Effector memory CD4-positive, alpha-beta T cell (primary cell): ENCODE measurements at places on chromosomes 4 and X.

DNA sequence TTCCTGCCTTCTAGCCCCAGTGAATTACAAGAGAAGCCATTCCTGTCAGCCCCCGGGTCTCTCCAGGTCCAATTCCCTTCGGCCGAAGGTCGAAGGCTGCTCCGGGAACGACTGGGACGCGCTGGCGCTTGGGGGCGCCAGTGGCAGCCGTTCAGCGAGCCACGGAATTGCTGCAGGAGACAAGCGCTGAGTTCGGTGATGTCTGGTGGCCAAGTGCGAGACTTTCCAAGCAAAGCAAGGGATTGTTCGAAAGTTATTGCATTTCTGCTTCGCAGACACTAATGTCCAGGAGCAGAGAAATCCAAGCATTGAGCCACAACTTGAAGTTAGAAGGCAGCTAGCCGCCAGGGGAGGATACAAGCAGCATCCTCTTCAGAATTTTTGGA, 1.1 kb upstream of the DKK2 start:
- no peak for DNase-seq

- DNase-seq, result no peak
Observed at GRCh38 chrX:121570072-121570841, 522.8 kb downstream of the GLUD2 start.

- DNase-seq, result no peak
Observed at GRCh38 chr4:114264452-114264851, 285.0 kb upstream of the ARSJ start.

DNA sequence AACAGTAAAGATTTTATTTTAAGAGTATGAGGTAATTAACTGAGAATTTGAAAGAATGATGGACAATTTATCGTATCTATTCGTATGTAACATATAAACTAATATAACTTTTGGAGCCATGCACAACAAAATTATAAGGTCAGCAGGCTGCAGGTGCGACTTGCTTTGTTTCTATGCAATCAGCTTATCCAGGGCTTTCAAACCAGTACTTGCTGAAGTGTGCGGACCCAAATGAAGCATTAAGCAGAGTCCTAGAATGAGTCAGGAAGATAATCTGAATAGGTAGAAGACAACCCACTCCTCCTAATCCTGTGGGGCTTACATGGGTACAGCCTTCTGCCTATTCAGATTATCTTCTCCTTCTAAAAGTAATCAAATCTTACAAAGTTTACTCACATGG, 2.1 kb downstream of the NSD2 start:
- no peak for DNase-seq

DNA sequence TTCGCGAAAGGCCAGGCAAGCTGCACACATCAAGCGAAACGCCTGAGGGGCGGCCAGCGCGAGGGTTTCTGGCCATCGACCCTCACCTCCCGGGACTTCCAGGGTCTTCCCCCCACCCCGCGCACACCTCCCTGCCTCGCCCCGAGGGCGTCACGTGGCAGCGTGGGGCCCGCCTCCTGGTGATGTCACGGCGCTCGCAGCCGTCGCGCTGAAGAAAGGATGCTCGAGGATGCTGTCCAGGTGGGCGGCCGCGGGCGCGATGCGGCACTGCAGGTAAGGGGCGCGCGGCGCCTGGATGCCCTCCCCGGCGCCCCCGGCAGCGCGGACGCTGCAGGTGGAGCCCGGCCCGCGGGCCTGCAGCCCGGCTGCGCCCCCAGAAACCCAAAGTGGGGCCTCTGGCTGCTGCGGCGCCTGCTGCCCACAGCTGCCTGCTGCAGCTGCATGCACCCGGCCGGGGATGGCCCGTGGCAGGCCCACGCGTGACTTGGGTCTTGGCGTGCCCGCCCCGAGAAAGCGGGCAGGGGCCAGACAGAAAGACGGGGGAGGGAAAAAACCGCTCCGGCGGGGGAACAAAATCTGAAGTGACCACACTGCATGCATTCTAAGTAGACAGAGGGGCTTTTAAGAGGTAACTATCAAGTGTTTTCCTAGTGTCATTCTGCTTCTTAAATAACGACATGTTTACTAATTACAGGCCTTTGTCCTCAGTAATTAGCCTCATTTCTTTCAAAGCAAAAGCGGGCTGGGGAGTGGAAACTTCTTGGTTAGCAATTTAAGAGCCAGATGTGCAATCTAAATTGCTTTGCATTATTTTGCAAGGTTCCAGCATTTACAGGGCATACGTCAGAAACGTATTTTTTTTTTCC, 1.7 kb downstream of the CLCN4 start:
- DNase-seq, result no peak

DNA sequence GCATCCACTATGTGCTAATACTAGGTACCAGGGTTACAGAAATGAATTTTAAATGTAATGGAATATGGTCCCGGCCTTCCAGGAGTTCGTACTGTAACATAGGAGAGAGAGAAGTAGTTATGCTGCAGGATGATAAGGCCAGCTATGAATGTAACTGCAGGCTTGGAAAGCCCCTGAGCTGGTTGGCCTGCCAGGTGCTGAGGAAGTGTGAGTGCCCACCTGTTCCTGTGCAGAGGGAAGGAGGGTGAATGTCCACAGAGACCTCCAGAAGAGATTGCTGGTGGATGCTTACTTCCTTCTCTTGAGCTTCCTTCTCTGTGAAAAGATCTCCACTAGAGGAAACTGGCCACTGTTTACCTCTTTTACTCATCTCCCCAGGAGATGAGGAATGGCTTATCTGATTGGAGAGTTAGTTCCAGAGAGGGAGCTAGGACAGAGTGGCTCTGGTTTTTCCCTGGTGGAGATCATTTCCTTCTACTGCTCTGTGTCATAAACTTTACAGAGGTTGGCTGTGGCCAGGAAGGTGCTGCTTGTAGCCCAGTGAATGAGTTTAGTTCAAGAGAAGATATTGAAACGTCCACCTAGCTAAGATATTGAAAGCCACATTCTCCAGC, 114.0 kb upstream of the LNX1 start:
- DNase-seq, result no peak

GRCh38 chr4:155952501-155952901, 1.2 kb downstream of the CTSO start:
- no peak for DNase-seq

GRCh38 chr4:151296227-151296626, 19.3 kb downstream of the PRSS48 start:
- no peak for DNase-seq

DNA sequence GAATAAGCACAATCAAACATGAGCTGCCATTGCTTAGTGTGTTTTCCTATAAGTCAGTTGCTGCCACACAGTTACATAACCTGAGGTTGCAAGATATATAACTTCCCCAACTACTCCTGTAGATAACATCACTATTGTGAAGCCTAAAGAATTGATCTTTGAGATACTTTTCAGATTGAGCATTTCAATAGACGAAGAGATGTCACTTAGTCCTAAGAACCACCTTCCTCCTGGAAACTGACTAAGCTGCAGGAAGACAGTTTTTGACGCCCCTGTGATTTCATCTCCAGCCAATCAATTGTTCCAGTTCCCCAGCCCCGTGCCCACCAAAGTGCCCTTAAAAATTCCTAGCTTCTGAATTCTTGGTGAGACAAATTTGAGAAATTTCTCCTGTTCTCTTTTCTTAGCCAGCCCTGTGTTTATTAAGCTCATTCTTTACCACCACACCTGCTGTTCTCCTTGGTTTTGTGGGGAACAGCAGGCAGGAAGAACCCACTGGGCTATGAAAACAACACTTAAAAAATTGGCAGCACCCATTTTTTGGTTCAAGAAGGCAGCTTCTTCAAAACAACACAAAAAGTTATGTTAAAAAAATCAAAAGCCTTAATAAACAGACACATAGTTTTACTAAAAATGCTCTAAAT, 317.1 kb upstream of the PABPC4L start:
- DNase-seq, result no peak

GRCh38 chrX:110162131-110162530, 155.8 kb downstream of the AMMECR1 start:
- DNase-seq, result no peak

- no peak for DNase-seq
Observed at GRCh38 chr4:152021788-152022438, 261.1 kb upstream of the GATB start.

GRCh38 chr4:186151499-186151898, 39.9 kb upstream of the CYP4V2 start:
- DNase-seq, result no peak

DNA sequence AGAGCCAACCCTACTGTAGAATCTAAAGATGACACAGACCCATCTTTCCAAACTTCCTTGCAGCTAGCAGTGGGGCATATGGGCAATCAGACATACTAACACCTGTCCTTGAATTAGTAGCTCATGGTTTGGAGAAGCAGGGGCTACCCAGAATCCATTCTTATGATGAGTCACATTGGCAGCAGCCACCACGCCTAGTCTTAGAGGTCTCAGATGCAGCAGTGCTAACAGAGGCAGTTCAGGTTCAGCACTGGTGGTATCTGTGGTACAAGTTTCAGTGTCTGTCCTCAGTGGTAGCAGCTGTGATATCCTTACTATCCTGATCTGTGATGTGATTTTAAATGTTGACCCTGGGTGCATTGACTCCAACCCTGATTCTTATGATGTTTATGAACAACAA, 68.1 kb downstream of the FRMPD4 start:
- DNase-seq, result no peak

DNA sequence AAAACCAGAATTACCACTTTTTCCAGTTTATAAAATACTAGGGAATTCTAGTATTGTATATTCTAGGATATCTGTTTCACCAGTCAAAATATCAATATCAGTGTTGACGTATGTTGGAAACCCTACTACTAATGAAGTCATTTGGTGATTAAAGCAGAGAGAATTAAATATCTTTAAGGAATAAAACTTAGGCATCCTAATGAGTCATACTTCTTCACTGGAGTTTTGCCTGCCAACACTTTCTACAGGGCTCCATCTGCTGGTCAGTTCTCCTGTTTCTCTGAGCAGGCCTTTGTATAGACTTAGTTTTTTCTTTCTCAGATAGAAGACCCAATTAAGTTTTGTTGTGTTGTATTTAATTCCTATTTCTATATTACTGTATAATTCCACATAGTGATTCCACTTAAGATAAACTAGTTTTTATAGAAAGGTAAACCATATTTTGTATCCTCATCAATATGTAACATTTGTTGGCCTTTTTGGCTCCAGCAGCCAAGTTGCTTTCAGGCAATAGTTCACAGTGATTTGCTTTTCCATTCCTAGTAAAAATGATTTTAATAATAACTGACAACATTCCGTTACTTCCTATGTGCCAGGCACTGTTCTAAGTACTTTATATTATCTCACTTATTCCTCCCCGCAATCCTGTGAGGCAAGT, 3.5 kb downstream of the AP1AR start:
- DNase-seq, result peak; percentile 43

- DNase-seq, result peak; percentile 12
Observed at GRCh38 chr4:39032218-39033085, at the start of gene TMEM156. Gene TMEM156, minus strand, starts transcription at chr4:39032409. Its CDS starts 96 bp downstream, at chr4:39032313.

DNA sequence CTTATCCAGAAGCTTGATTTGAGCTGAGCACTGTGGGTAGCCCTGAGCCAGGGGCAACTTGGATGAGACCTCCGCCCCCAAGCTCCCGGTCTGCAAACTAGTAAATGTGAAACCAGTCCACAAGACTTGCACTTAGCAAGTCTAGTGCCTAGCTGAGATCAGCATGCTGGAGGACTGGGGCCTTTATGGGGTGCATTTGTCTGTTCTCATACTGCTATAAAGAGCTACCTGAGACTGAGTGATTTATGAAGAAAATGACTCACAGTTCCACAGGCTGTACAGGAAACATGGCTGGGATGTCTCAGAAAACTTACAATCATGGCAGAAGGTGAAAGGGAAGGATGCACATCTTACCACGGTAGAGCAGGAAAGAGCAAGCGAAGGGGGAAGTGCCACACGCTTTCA, 42.1 kb upstream of the HOPX start:
- DNase-seq, result no peak
